ENCODE measurements at places on chromosomes 3 and 15.
A peak's percentile ranks its signal among the peaks of the same experiment; 100 is the strongest.

GRCh38 chr15:51103330-51103729, 8.6 kb upstream of the TNFAIP8L3 start:
- no peaks in the 10 kb centered on the region for H3K4me1 ChIP-seq
- no peak overlapping the region for H3K4me3 ChIP-seq
- no peaks in the 10 kb centered on the region for H3K36me3 ChIP-seq

- no peaks in the 10 kb centered on the region for H3K27me3 ChIP-seq
- no peak overlapping the region for H3K27ac ChIP-seq
- H3K4me1 ChIP-seq = no peaks in the 10 kb centered on the region
- no peak overlapping the region for H3K4me3 ChIP-seq
- DNase-seq = no peak
These were observed 7.5 kb upstream of the A4GNT start for GRCh38 chr3:138139691-138140090.

DNA sequence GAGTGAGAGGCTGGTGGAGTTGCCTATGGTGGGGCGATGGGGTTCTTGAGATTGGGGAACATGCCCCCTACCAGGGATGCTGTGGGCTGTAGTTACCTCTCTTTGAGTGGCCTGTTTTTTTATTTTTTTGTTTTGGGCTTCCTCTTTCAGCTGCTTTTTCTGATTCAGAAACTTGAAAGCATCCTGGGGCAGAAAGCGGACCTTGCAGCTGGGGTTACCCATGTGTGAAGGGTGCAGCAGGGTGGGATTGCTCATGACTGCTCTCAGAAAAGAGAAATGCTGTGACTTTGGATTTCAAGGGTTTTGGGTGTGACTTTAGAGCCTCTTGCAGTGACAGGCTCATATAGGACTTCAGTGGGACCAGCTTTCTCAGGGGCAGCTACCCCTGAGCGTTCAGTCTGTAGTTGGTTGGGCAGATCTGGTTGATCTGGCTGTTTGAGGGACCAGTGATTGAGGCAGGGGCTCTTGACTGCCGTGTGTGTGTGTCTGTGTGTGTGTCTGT, 1.8 kb downstream of the LIMD1 start:
- peaks cover 56% of the 10 kb centered on the region for H3K4me1 ChIP-seq
- no peak for DNase-seq
- no peak overlapping the region for H3K27ac ChIP-seq
- peak overlapping the region; percentile 47 for H3K4me3 ChIP-seq
- H3K36me3 ChIP-seq = no peaks in the 10 kb centered on the region
- no peaks in the 10 kb centered on the region for H3K27me3 ChIP-seq

- H3K4me1 ChIP-seq = no peaks in the 10 kb centered on the region
- H3K27ac ChIP-seq = no peak overlapping the region
- no peaks in the 10 kb centered on the region for H3K36me3 ChIP-seq
These were observed 28.5 kb upstream of the LRRC34 start for GRCh38 chr3:169841171-169841570.

- no peak overlapping the region for H3K4me3 ChIP-seq
- no peaks in the 10 kb centered on the region for H3K4me1 ChIP-seq
- H3K36me3 ChIP-seq = no peaks in the 10 kb centered on the region
- no peak overlapping the region for H3K27ac ChIP-seq
- no peak for DNase-seq
- H3K27me3 ChIP-seq = no peaks in the 10 kb centered on the region
These were observed 392.5 kb downstream of the FOXP1 start for GRCh38 chr3:71191031-71191482.

- no peak for DNase-seq
- no peaks in the 10 kb centered on the region for H3K36me3 ChIP-seq
- no peak overlapping the region for H3K4me3 ChIP-seq
- no peaks in the 10 kb centered on the region for H3K4me1 ChIP-seq
These were observed 565.9 kb upstream of the CCDC54 start for GRCh38 chr3:106811376-106811775.

DNA sequence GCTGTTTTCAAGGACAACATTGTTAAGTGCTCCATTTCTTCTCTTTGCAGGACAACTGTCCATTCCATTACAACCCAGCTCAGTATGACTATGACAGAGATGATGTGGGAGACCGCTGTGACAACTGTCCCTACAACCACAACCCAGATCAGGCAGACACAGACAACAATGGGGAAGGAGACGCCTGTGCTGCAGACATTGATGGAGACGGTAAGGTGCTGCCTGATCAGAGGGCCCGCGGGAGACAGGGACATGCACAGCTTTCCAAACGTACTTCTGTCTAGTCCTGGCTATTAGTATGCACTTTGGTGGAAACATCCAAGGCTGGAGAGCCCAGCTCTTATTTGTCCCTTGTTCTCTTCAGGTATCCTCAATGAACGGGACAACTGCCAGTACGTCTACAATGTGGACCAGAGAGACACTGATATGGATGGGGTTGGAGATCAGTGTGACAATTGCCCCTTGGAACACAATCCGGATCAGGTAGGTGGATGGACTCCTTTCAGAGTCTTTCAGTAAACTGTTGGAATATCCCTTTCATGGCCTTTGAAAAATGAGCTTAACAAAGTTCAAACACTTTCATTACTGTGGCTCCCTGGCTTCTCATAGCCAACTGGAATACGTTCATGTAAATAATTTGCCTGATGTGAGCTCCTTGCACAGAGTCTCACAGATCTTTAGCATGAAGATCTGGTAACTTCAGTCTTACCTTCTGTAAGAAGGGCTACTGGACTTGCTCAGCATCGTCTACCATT, 10.4 kb downstream of the THBS1 start:
- no peak for DNase-seq
- H3K4me3 ChIP-seq = no peak overlapping the region
- H3K4me1 ChIP-seq = no peaks in the 10 kb centered on the region
- no peak overlapping the region for H3K27ac ChIP-seq
- H3K36me3 ChIP-seq = no peaks in the 10 kb centered on the region

DNA sequence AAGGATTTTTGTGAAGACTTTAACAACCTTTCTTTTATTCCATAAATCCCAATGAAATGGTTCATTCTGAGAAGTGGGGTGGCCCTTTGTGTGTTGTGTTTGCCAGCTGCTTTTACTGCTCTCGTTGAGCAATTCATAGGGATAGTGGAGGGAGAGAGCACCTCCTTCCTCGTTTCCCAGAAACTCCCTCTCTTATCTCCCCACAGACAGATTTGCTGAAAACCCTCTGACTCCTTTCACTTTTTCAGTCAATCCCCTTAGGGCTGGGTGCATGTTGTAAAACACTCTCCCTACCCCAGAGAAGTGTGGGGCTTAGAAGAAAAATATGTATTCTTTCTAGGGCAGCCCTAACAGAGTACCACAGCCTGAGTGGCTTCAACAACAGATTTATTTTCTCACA, 557.2 kb upstream of the RGMA start:
- DNase-seq = no peak
- H3K4me1 ChIP-seq = no peaks in the 10 kb centered on the region
- H3K27ac ChIP-seq = no peak overlapping the region
- no peaks in the 10 kb centered on the region for H3K36me3 ChIP-seq
- no peaks in the 10 kb centered on the region for H3K27me3 ChIP-seq
- no peak overlapping the region for H3K4me3 ChIP-seq

GRCh38 chr3:10337323-10338163, 16.6 kb upstream of the SEC13 start:
- H3K36me3 ChIP-seq = no peaks in the 10 kb centered on the region
- H3K4me3 ChIP-seq = no peak overlapping the region
- no peaks in the 10 kb centered on the region for H3K4me1 ChIP-seq
- DNase-seq = no peak
- H3K27me3 ChIP-seq = no peaks in the 10 kb centered on the region

DNA sequence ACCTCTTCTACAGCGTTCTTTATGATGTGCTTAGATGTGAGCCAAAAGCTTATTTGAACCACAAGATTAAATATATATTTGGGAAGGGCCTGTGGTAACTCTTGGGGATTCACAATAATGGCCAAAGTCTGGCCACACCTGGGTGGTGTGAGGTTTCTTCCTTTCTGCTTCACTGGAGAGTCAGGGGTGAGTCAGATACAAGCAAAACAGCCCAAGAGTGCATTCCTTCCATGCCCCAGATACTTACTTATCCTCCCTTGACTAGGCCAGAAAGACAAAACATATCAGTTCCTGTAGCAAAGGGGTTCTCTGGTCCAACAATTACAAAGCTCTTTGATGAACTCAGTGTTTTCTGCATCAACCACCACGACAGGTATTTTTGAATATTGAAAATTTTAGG, 941 bp downstream of the ZBED2 start:
- peaks cover 21% of the 10 kb centered on the region for H3K4me1 ChIP-seq
- no peak overlapping the region for H3K27ac ChIP-seq
- no peak for DNase-seq
- H3K36me3 ChIP-seq = peaks cover 6% of the 10 kb centered on the region

DNA sequence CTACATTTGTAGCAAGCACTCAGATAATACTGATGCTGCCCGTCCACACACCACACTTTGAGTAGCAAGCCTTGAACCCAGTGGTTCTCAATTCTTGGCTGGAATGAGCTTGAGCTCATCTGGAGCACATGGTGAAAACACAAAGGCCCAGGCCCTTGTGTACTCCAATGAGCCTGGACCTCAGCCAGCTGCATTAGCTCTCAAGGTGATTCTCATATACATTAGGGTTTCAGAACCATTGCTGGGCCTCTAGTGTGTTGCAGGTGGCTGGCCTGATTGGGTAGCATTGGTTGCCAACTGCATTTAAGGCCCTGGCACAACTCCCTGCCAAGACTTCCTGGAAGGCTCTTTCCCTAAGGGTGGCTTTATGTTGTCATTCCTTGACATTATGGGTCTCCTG, 23.4 kb upstream of the ZFAND6 start:
- no peak overlapping the region for H3K27ac ChIP-seq
- no peak for DNase-seq
- H3K4me3 ChIP-seq = no peak overlapping the region
- H3K4me1 ChIP-seq = peaks cover 17% of the 10 kb centered on the region

- H3K27me3 ChIP-seq = no peaks in the 10 kb centered on the region
- no peaks in the 10 kb centered on the region for H3K4me1 ChIP-seq
- no peak overlapping the region for H3K27ac ChIP-seq
- H3K4me3 ChIP-seq = no peak overlapping the region
- H3K36me3 ChIP-seq = no peaks in the 10 kb centered on the region
These were observed 20.4 kb upstream of the CHST2 start for GRCh38 chr3:143099210-143099609.

DNA sequence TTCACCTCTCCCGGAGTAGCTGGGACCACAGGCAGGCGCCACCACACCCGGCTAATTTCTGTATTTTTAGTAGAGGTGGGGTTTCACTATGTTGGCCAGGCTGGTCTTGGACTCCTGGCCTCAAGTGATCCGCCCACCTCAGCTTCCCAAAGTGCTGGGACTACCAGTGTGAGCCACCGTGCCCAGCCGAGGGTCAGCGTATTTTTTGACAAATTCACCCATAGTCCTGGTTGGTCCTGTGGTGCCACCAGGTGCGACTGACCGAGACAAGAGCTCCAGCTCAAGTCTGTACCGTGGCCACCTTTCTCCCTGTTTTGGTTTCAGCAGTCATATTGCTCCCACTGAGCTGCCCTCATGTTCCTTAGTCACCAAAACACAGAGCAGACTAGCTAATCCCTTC, 8.8 kb downstream of the SLC51A start:
- no peaks in the 10 kb centered on the region for H3K27me3 ChIP-seq
- H3K27ac ChIP-seq = no peak overlapping the region
- no peak overlapping the region for H3K4me3 ChIP-seq
- no peak for DNase-seq
- H3K36me3 ChIP-seq = no peaks in the 10 kb centered on the region
- no peaks in the 10 kb centered on the region for H3K4me1 ChIP-seq

DNA sequence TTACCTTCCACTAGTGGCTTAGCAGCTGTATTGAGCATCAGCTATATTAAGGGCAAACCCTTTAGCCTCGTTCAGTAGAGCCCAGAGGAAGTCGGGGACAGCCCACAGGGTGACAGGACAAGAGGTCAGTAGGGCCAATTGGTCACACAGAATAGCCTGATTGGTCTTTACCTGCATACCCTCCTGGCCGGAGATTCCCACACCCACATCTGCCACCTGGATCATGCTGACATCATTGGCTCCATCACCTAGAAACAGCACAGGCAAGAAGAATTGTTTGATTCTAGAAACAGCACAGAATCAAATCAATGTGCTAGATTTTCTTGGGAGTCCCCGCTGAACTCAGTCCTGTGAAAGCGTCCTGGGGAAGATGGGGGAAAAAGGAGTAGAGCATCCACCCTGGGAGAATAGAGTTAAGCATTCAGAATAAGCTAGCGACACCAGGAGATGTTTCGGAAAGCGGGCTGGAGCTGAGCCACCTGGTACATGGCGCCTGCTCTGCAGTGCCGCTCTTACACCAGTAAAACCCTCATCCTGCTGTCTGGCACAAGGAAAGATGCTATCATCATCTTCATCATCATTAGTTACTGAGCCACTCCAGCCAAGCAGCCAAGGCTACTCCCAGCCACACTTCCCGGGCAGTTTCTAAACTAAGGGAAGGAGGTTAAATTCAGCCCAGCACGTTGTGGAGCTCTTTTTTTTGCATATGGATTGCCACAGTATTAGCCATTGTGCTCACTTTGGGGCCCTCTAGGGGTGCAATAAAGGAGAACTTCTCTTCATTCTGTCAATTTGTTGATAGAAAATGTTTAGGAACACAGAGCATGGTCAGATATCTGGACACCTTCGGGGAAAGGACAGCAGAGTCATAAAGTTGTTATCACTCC, 171.3 kb downstream of the ATP10A start:
- H3K27ac ChIP-seq = no peak overlapping the region
- H3K4me3 ChIP-seq = no peak overlapping the region
- H3K36me3 ChIP-seq = peaks cover 84% of the 10 kb centered on the region
- no peaks in the 10 kb centered on the region for H3K27me3 ChIP-seq

DNA sequence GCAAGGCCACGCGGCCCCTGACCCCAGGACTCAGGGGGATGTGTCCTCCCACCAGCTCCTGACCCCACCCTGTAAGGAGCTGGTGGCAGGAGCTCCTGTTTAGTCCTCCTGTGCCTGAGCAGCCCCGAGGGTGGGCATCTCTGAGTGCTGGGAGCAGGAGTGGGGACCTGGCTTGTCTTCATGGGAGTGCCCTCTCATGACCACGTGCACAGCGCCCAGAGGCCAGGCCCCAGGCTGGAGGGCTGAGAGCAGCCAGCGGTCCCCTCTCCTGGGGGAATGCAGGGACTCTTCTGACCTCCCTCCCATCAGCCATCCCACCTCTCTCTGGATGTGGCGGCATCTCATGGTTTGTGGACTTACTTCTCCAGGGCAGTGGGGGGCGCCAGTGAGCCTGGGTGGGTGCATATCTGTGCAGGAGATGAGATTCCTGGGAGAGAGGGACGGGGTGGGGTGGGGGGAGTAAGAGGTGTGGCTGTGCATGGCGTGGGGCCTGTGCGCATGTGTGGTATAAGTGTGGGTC, 205.6 kb downstream of the TBC1D2B start:
- DNase-seq = no peak
- no peak overlapping the region for H3K27ac ChIP-seq
- H3K4me1 ChIP-seq = no peaks in the 10 kb centered on the region
- H3K36me3 ChIP-seq = no peaks in the 10 kb centered on the region

Data from naive thymus-derived CD4-positive, alpha-beta T cell (primary cell).